NCI-H1417 treated with DMSO at 0.1 percent for 48 hours (cell line): ENCODE measurements at places on chromosomes 12 and 14.

DNA sequence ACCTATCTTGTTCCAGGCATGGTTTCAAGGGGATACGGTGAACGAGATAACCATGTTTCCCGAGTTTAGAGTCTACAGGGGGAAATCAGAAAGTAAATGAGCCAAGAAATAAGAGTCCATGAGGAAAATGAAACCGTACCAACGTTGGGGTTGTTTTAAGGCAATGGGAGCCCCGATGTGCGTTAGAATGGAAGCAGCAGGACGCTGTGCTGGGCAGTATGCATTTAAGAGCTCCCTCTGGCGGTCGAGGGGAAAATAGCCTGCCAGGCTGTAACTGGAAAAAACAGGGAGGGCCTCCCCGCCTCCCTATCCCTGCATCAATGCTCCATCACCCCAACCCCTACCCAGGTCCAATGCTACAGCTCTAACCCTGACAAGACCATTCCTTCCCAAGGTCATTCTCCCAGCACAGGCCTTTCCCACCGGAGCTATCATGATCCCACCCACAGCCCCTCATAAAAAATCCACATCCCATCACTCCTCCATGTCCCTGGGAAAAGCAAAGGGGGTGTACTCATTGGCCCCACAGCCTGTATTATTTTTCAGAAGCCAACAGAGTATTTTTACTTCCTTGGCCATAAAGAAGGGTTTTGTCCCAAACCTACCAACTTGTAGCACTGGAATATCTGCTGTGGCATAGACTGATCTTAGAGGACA lies 226.3 kb upstream of the NOS1 start:
- DNase-seq: no peak

- no peak for DNase-seq
Measured at GRCh38 chr12:42663621-42664020, 74.1 kb upstream of the PRICKLE1 start.

DNA sequence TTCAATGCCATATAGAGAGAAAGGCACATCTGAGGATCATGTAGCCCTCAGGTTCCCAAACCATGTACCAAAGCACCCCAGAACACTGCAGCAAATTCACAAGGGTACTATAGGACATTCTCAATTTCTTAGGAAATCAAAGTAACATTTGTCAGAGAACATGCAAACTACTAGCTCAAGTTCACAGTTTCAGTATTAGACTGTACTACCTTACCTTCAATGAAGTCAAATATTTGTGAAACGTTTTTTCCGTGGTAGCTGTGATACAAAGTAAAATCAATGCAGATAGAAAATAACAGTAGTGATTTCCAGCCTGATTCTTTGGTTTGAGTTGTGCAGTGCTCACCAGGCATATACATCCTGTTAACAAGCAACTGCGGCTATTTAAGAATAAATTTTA lies 197.1 kb downstream of the MED13L start:
- DNase-seq: no peak

DNA sequence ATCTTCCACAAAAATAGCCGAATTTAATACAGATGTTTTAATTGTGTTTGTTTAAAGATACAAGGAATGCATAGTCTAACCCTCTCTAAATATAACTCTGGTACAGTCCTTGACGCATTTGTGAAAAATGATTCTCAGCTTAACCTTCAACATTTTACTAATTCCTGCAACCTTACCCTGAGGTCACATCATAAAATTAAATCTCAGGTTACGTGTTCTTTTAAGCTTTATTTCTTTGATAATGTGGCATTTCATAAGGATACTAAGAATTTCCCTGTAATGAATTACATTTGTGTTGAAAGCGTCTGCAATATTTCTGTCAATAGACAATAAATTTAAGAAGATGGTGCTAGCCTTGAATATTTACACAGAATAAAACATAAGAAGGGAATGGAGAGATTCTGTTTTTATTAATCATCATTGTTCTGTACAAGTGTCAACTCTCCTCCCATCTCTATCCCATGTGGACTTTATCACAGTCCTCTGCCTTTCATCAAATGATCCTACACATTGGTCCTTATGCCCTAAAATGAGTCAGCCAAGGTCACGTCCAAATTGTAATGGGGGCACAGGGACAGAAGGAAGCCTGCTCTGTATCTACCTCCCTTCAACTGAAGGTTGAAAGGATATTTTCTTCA lies 769.3 kb upstream of the FLRT2 start:
- DNase-seq: no peak

DNA sequence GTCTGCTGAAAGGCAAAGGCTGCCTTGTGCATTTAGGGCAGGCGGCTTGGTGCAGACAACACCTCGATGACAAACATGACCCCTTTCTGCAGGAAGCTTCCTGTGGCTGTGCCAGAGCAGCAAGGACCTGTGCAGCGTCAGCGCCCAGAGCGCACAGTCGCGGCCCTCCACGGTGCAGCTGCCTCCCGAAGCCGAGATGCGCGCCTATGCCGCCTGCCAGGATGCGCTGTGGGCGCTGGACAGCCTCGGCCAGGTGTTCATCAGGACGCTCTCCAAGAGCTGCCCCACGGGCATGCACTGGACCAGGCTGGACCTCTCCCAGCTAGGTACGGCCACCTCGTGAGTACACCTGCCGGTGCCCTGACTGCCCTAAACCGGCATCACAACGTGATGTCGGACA lies 57.3 kb downstream of the ANKRD9 start:
- DNase-seq: no peak

- DNase-seq: no peak
Measured at GRCh38 chr12:42180990-42181596, 36.4 kb upstream of the GXYLT1 start.
